ENCODE measurements at places on chromosomes 5 and 9.

DNA sequence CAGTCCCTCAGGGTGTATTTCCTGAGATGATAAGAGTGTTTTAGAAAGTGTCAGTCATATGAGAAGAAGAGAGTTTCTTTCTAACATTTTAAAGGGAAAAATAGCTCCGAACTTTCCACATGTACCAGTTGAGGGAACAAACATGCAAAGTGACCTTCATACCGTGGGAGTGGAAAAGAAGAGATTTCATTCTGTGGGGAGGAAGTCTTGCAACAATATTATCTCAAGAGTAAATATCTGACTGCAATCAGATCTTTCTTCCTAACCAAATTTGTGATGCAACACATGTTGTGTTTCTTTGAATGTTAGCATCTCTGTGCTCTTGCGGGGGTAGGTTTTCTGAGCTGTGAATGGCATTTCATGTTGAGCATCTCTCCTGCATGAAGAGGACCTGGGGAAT lies 30.6 kb downstream of the ANKRD55 start:
- DNase-seq = no peak

GRCh38 chr5:96826071-96826470 lies 18.3 kb upstream of the ERAP1 start:
- DNase-seq = no peak

DNA sequence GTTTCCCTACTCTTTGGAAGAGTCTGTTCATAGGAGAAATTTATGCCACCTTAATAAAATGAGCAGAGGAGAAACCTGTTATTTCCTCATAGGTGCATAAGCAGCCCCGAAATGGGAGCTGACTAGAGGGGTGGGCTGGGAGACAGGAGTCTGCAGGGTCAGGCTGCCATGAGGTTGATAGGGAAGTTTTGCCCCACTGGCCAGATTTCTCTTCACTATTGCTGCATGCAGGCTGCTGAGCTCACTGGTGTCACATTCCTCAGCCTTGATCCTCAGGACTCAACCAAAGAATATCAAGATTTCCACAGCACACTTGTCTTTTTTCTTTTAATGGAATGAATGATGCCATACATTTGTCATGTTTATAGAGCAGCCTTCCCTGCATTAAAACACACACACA lies 60.7 kb downstream of the BHMT start:
- no peak for DNase-seq

GRCh38 chr5:16582081-16582480 lies 34.7 kb downstream of the RETREG1 start:
- no peak for DNase-seq

- DNase-seq = no peak
Measured at GRCh38 chr5:127582773-127583370, 65.4 kb downstream of the PRRC1 start.

DNA sequence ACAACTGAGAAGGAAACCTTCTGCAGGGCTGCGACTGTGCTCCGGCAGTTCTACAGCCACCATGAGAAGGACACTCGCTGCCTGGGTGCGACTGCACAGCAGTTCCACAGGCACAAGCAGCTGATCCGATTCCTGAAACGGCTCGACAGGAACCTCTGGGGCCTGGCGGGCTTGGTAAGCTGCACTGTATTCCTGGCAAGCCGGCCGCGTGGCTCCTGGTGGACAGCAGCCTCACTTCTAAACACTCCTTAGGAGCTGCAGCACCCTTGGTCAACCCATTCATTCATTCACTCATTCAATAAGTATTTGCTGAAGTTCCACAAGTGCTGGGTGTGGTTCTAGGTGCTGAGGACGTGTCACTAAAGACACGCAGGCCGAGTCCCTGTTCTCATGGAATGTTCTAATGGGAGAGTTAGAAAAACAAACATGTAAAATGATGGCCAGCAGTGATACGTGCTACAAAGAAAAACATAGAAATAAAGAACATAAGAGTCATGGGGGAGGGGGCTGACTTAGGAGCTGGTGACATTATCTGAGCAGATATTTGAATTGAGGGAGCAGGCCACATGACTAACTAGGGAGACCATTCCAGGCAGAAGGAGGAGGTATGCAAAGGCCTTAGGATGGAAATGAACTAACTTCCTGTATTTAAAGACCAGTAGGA lies 6.1 kb downstream of the IL4 start:
- no peak for DNase-seq

DNA sequence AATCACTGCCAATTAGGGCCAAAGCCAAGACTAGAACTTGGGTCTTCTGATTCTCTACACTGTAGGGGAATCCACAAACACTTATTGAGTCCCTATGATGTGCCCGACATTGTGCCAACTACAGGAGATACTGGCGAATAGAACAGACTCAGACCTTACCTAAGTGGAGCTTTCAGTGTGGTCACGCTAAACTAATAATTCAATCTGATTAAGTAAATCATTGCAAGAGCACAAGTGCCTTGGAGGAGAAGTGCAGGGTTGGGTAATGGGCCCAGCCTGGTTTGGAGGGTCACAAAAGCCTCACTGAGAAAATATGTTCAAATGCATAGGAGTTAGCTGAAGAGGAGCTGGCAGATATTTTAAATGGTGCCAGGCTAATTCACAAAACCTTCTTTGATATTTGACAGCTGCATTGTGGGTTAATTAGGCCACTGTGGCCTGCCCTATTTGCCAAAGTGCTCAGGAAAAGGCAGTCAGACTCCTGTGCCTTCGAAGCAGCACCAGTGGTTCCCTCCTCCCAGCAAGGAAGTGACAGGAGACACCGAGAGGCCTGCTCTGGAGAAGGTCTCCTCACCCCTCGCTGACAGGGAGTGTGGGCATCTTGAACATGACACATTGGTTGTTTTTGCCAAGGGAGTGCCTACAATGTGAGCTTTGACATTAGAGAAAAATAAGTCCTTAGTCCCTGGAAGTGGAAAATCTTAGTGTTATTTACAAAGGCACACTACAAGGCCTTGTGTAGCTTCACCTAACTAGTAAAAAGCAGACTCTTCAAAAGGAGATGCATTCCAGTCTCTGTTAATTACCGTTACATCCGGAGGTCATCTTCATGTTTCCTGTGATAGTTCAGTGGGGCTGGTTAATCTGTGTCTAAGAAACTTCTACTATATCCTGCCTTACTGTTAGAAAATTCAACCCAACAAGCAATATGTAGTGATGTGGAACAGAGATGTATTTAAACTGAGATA lies 24.1 kb upstream of the TRAF1 start:
- no peak for DNase-seq
